ENCODE measurements at places on chromosomes 6 and 20.

DNA sequence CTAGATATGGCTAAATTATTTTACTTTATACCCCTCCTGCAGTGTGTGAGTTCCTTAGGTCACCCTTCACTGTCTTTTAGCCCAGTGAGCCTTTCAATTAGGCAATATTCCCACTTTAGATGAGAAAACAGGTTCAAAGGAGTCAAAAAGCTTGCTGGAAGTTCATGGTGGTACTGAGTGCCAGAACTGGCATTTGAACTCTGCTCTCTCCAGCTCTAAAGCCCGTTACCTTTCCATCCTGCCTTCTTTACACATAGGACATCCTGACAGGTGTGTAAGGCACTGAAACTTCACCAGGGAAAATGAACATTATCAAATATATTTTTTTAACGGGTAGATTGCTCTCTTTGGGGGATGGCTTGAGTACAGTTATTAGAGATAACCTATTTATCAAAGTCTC, 11.2 kb upstream of the TMEM217 start:
- DNase-seq = no peak

GRCh38 chr6:78353040-78353439, 514.3 kb upstream of the IRAK1BP1 start:
- DNase-seq = no peak

DNA sequence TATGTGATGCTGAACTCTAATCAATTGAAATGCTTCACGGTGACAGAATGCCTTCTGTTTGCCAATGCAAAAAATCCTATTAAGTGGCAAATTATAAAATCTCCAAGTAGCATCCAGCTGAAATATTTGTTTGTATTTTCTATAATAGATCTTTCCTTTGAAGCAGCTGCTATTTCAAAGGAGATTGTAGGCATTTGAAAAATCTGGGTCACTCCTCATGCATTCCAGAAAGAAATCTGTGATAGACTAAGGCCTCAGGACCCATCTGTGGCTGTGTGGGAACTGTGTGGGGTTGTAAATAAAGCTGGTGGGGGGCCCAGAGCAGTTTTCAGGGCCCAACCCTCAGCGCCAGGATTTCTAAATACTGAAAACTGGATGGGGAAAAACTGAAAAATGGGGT, 216.9 kb upstream of the ARG1 start:
- no peak for DNase-seq

DNA sequence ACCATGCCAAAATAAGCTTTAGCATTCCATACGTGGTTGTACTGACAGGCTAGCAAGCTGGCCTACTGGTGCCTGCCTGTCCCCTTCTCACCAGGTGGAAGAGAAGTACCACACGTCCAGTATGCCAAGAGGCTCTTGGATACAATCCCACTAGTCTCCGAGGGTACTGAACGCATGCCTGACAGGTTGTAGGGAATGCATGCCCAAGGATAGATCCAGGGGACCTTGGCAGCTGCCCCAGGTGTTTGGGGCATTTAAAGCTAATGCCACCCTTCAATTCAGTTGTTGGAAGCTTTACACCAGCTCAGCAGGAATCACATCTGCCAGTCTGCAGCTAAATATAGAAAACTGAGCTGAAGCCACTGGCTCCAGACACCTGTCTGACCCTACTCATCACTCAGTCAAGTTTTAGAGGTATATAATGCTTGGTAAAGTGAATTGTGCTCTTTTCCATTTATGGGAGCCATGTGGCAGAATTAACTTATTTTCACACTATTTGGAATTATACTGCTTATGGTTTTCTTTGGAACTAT, 4.9 kb downstream of the TUBB2B start:
- no peak for DNase-seq

- DNase-seq = no peak
Measured at GRCh38 chr20:48146877-48147276, 361.6 kb upstream of the SULF2 start.

DNA sequence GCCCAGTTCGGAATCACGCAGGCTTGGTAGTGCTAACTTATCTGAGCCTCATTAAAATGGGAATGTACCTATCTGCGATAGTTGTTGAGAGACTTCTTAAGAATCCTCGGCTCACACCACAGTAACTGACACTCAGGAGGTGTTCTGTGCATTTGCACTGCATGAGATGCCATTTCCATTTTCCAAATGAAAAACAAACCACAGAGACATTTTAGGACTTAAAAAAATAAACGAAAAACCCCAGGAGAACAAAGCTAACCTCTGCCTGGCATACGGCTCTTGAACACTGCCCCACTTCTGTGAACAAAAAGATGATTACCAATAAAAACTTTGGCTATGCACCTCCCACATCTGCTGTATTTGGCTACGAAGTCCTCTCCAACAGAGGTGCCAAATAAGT, 37.6 kb downstream of the BEND3 start:
- no peak for DNase-seq

DNA sequence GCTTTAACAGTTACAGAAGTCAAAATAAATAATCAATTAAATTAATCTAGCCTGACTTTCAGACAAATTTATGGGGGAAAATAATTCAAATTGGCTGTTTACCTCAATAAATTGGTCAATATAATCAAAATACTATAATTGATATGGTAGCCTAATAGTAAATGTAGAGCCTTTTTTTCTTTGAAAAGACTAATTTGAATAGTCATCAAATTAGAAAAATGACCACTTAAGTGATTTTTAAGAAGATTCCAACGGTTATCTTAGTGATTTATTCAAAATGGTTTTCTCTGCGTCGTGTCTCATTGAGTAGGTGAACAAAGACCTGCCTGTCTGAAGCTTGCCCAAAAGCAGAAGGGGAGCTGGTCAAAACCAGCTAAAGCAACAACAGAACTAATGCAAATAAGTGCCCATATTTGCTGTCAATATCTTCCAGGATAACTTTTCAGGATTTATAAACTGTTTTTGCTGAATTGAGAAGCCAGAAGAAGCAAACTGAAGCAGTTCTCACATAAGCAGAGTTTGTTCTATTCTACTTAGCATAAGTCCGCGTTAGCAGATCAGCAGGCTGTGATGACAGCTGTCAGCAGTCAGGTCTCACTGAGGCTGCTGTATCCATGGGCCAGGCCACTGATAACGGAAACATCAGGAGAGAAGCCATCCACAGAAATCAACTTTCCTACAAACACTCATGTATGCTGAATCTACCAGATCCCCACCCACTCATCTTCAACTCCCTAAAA, 7.0 kb downstream of the RCAN2 start:
- no peak for DNase-seq
